ENCODE measurements at places on chromosomes 5 and 9.

- no peak for DNase-seq
- no peaks in the 10 kb centered on the region for H3K27me3 ChIP-seq
- no peaks in the 10 kb centered on the region for H3K36me3 ChIP-seq
- H3K4me1 ChIP-seq = no peaks in the 10 kb centered on the region
These were observed 69.3 kb upstream of the DAB2 start for GRCh38 chr5:39494107-39494510.

- H3K27me3 ChIP-seq = no peaks in the 10 kb centered on the region
- H3K4me1 ChIP-seq = no peaks in the 10 kb centered on the region
- no peak for DNase-seq
- H3K4me3 ChIP-seq = no peak overlapping the region
These were observed 34.1 kb upstream of the GDNF start for GRCh38 chr5:37873988-37874387.

DNA sequence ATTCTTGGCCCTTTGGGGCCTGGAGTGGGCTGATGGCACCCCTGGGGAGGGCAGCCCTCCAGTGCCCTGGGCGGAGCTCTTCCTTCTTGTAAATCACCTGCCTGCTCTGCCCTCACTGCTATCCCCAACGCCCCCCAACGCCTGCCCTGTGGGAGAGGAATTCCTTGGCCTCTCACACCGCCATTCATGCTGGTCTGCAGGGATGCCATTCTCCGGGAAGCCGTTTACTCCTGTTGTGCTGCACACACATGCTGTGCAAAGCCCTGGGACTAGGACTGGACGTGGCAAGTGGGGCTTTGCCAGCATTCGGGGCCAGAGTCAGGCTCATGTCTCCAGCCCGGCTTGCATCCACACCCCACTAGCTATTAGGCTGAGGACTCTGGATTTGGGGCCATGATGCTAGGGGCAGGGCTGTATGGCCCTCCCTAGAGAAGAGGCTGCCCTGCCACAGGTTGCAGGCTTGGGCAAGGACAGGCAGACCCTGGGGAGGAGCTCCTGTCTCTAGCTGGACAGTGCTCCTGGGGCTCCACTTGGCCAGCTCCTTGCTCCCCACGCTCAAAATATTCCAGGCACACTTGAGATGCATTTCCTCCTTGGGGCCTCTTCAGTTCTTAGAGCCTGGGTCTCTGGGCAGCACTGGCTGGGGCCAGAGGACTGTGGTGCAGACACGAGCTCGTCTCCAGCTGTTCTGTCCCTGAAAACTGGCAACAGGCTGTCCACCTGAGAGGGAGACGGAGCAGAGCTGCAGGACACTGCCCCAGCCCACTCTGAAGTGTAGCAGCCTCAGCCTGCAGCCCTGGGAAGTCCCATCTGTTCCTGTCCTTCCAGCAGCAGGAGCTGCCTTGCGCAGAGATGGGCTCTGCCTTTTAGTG, 226.9 kb downstream of the CACNA1B start:
- no peaks in the 10 kb centered on the region for H3K36me3 ChIP-seq
- DNase-seq = no peak
- no peak overlapping the region for H3K4me3 ChIP-seq
- no peak overlapping the region for H3K27ac ChIP-seq
- no peaks in the 10 kb centered on the region for H3K4me1 ChIP-seq
- H3K27me3 ChIP-seq = no peaks in the 10 kb centered on the region

- no peak overlapping the region for H3K4me3 ChIP-seq
- H3K4me1 ChIP-seq = no peaks in the 10 kb centered on the region
- no peak for DNase-seq
- no peaks in the 10 kb centered on the region for H3K27me3 ChIP-seq
- no peaks in the 10 kb centered on the region for H3K36me3 ChIP-seq
- no peak overlapping the region for H3K27ac ChIP-seq
These were observed 5.1 kb downstream of the FXN start for GRCh38 chr9:69040646-69041045.

GRCh38 chr5:124453221-124454051, 293.0 kb downstream of the ZNF608 start:
- no peak overlapping the region for H3K27ac ChIP-seq
- H3K4me1 ChIP-seq = no peaks in the 10 kb centered on the region
- H3K27me3 ChIP-seq = no peaks in the 10 kb centered on the region
- no peak overlapping the region for H3K4me3 ChIP-seq

DNA sequence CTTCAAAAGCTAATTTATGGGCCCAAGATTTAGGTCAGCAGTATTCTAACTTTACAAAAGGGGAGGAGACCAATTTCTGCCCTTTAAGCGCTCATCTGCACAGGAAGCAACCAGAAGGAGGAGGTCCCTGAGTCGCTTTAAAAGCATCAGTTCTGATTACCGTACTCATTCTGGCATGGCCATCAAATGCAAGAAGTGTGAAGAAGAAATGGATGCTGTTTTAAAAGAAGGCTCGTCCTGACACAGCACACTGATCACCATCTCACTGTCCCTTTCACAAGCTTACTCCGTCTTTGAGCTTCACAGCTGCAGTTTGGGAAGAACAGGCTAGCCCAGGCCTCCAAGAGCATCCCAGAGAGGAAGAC, 17.5 kb downstream of the ZNF608 start:
- H3K27ac ChIP-seq = no peak overlapping the region
- DNase-seq = no peak
- no peak overlapping the region for H3K4me3 ChIP-seq
- no peaks in the 10 kb centered on the region for H3K4me1 ChIP-seq
- no peaks in the 10 kb centered on the region for H3K27me3 ChIP-seq
- no peaks in the 10 kb centered on the region for H3K36me3 ChIP-seq

GRCh38 chr5:56291661-56292374, 58.7 kb upstream of the ANKRD55 start:
- no peaks in the 10 kb centered on the region for H3K4me1 ChIP-seq
- no peak overlapping the region for H3K27ac ChIP-seq
- no peak overlapping the region for H3K4me3 ChIP-seq
- no peaks in the 10 kb centered on the region for H3K36me3 ChIP-seq
- DNase-seq = no peak

- no peaks in the 10 kb centered on the region for H3K36me3 ChIP-seq
- no peak overlapping the region for H3K4me3 ChIP-seq
- no peak for DNase-seq
- H3K4me1 ChIP-seq = no peaks in the 10 kb centered on the region
These were observed 23.4 kb downstream of the SFXN1 start for GRCh38 chr5:175501759-175502158.

- H3K4me3 ChIP-seq = no peak overlapping the region
- H3K27ac ChIP-seq = no peak overlapping the region
- H3K27me3 ChIP-seq = no peaks in the 10 kb centered on the region
- no peak for DNase-seq
- H3K4me1 ChIP-seq = no peaks in the 10 kb centered on the region
These were observed 244.9 kb downstream of the DMAC1 start for GRCh38 chr9:7554699-7555098.

- H3K27ac ChIP-seq = no peak overlapping the region
- no peaks in the 10 kb centered on the region for H3K36me3 ChIP-seq
- no peak overlapping the region for H3K4me3 ChIP-seq
- H3K4me1 ChIP-seq = no peaks in the 10 kb centered on the region
- no peak for DNase-seq
- no peaks in the 10 kb centered on the region for H3K27me3 ChIP-seq
These were observed 100.8 kb upstream of the PLPPR1 start for GRCh38 chr9:100927763-100928162.

GRCh38 chr9:91180240-91180929, 181.3 kb downstream of the AUH start:
- no peaks in the 10 kb centered on the region for H3K4me1 ChIP-seq
- no peaks in the 10 kb centered on the region for H3K27me3 ChIP-seq
- no peak for DNase-seq
- no peak overlapping the region for H3K27ac ChIP-seq
- no peak overlapping the region for H3K4me3 ChIP-seq
- H3K36me3 ChIP-seq = no peaks in the 10 kb centered on the region

DNA sequence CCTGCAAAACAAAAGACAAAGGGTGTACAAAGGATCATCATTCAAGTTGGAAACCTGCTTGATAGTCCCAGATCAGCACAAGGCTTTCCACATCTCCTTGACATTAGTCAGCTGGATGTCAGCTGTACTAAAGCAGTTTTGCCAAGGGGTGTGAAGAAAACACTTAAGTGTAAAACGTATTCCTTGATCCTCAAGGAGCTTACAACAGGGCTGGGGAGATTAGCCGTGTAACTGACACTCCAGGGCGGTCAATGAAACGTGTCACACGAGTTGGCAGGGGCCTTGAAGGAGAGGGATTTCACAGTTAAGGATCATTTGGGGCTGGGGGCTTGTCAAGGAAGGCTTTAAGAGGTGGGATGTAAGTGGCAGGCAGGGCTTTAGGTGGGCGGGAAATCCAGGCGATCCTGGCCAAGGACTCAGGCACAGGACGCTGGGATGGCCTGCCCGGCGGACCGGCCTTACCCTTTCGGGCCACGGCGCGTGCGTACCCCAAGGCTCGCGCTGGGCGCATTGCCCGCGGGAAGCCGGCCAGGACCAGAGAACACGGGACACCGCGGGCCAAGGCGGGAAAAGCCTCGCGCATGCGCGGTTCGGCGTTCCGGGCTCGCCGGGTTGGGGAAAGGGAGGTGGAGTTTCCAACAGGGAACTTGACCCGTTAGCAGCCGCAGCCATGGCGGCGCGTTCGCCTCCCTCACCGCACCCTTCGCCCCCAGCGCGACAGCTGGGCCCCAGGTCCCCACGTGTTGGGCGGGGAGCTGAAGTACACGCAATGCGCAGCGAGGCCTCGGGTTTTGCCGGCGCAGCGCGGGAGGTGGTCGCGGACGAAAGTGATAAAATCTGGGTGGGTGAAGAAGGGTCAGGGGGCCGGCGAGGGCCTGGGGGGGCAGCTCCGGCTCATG, at the start of gene CNTLN:
Gene CNTLN, plus strand, starts transcription at position 645 of the 899 bp plus-strand sequence. Its CDS starts 26 bp downstream, at position 671.
- peak within 1 kb of the TSS; percentile 91 for H3K4me3 ChIP-seq
- no peaks in the 10 kb centered on the region for H3K36me3 ChIP-seq
- H3K4me1 ChIP-seq = no peaks in the 10 kb centered on the region
- peak; percentile 95 for DNase-seq
- H3K27ac ChIP-seq = peak within 1 kb of the TSS; percentile 93

GRCh38 chr9:135926402-135927194, 19.3 kb upstream of the CAMSAP1 start:
- no peak overlapping the region for H3K4me3 ChIP-seq
- H3K27ac ChIP-seq = no peak overlapping the region
- DNase-seq = no peak
- no peaks in the 10 kb centered on the region for H3K4me1 ChIP-seq
- no peaks in the 10 kb centered on the region for H3K27me3 ChIP-seq
- no peaks in the 10 kb centered on the region for H3K36me3 ChIP-seq

DNA sequence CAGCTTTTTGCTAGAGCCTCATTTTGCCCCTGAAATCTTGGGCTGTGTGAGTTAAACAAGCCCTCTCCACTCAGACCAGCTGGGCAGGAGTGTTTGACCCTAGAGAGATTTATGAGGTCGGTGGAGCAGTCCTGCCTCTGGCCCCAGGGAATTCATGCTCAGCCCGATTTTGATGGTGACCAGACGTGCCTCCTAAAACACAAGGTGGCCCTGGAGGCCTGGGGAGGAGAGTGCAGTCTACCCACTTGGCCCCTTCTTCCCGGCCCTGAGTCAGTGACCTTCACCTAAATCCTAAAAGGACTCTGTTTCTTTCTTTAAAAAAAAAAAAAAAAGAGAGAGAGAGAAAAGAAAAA, 86.6 kb upstream of the SAP30L start:
- no peak overlapping the region for H3K27ac ChIP-seq
- H3K27me3 ChIP-seq = no peaks in the 10 kb centered on the region
- no peak overlapping the region for H3K4me3 ChIP-seq
- no peak for DNase-seq
- no peaks in the 10 kb centered on the region for H3K4me1 ChIP-seq
- no peaks in the 10 kb centered on the region for H3K36me3 ChIP-seq

DNA sequence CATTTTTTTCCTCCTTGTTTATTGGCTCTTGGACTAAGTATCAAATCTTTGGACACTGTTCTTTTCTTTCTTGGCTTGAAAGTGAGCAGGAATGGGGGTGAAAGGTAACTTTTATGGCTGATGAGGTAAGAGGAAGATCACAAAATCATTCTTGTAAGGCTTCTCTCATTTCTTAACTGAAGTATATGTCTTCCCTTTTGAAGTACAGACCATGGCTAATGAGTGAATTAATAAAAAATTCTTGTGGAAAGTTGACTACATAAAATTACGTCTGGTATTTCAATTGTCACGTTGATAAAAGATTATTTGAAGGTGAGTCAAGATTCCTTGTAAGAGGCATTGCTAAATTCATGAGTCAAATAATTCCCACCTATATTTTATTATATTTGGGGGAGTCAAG, 25.1 kb downstream of the VCAN start:
- no peak for DNase-seq
- no peaks in the 10 kb centered on the region for H3K4me1 ChIP-seq
- H3K27ac ChIP-seq = no peak overlapping the region
- H3K4me3 ChIP-seq = no peak overlapping the region
- H3K27me3 ChIP-seq = no peaks in the 10 kb centered on the region
- H3K36me3 ChIP-seq = no peaks in the 10 kb centered on the region

GRCh38 chr5:142725231-142726187, 39.6 kb upstream of the FGF1 start:
- no peaks in the 10 kb centered on the region for H3K4me1 ChIP-seq
- no peaks in the 10 kb centered on the region for H3K36me3 ChIP-seq
- no peak for DNase-seq
- H3K27me3 ChIP-seq = no peaks in the 10 kb centered on the region
- no peak overlapping the region for H3K27ac ChIP-seq

DNA sequence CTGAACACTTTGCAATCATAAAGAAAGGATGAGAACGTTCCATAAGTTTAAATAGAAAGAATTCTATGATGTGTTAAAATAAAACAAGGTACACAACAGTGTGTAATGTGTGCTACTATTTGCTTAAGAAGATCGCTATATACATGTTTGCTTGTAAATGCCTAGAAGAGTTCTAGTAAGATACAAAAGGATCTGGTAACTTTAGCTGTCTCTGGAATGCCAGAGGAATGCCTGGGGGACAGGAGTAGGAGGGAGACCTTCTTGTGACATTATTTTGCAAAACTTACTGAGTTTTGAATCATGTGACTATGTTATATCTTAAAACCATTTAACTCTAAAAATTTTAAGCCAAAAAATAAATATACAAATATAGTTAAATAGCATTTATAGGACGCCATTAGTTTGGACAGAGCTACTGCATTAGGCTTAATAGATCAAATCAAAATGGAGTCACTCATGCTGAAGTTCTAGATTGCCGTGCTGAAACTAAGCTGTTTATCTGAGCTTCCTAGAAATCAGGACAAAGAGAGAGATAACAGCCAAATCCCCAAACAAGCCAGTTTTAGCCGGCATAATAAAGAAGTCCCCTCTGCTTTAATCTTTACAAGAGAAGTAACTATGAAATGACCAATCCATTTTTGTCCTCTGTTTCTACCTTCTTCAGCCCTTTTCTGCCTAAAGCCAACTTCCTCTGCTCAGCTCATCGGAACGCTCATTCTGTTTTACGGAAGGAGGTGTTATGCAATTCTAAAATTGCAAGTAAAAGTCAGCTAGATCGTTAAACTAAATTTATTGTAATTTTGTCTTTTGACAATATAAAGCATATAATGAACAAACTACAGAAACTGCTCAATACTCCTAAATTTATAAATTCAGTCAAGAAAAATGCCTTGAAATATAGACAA, 44.8 kb downstream of the LIX1 start:
- H3K4me3 ChIP-seq = no peak overlapping the region
- H3K4me1 ChIP-seq = no peaks in the 10 kb centered on the region
- H3K27me3 ChIP-seq = no peaks in the 10 kb centered on the region
- DNase-seq = no peak

- H3K4me1 ChIP-seq = no peaks in the 10 kb centered on the region
- DNase-seq = no peak
- H3K27ac ChIP-seq = no peak overlapping the region
- H3K36me3 ChIP-seq = no peaks in the 10 kb centered on the region
- no peaks in the 10 kb centered on the region for H3K27me3 ChIP-seq
- no peak overlapping the region for H3K4me3 ChIP-seq
These were observed 32.4 kb upstream of the SUSD1 start for GRCh38 chr9:112207451-112207850.
